Right lung (tissue), 10 donors: ENCODE measurements at places on chromosomes 12 and 14.
A peak's percentile ranks its signal among the peaks of the same experiment; 100 is the strongest.

DNA sequence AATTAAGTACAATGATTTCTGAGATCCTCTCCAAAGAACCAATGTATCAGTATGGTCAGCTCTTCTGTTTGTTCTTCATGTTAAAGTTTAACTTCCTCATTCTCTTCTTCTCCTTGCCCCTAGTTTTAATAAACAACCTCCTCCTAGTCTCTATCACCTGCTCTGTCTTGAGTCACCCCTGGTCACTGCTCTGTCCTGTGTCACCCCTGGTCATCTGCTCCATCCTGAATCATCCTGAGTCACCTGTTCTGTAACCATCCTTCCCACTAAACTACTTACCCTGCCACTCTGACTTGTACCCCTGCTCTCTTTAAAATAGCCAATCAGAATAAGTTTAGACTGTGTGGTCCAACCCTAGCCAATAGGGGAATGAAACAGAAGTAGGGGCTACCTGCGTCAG, 100.5 kb downstream of the ALG10B start:
- no peak for DNase-seq

DNA sequence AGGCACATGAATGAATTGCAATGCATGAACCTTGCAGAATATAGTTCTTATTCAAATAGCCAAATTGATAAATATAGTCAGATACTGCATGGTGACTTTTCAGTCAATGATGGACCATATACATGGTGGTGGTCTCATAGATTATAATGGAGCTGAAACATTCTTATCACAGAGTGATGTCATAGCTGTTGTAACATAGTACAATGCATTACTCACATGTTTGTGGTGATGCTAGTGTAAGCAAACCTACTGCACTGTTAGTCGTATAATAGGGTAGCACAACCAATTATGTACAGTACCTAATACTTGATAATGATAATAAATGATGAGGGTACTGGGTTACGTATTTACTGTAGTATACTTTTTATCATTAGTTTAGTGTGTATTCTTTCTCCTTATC, 280.3 kb downstream of the BCAT1 start:
- no peak for DNase-seq

- DNase-seq: no peak
Observed at GRCh38 chr12:22416801-22417200, 82.3 kb upstream of the ST8SIA1 start.

- no peak for DNase-seq
Observed at GRCh38 chr12:5588176-5588575, 156.3 kb downstream of the NTF3 start.

DNA sequence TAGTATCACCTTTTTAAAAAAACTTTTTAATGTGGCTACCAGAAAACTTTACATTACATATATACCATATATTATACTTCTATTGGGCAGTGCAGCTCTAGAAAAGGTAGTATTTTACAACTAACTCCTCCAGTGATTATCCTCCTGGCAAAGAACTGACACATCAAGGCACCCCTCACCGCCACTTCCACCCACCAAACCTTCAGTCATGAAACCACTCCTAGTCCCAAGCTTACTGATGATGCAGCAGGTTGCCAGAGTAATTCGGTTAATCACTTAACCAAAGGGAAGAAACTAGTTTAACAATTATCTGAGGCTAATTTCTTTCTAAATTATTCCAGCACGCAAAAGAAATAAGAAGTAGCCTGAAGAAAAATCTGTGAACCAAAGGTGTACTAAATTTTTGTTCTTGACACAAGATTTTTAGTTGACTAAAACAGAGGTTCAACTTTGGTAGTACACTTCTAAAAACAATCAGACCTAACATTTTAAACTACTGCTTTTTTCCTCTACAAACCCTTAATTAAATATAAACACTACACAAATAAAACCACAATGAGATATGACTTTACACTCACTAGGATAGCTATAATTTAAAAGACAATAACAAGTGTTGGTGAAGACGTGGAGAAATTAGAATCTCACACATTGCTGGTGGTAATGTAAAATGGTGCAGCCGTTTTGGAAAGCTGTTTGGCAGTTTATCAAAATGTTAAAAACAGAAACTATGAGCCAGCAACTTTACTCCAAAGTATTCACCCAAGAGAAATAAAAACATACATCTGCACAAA, 16.7 kb downstream of the SPPL3 start:
- DNase-seq: no peak

- no peak for DNase-seq
Observed at GRCh38 chr14:55946231-55946630, 172.0 kb upstream of the PELI2 start.

- no peak for DNase-seq
Observed at GRCh38 chr12:49000346-49000745, 1.2 kb upstream of the DDN start.

DNA sequence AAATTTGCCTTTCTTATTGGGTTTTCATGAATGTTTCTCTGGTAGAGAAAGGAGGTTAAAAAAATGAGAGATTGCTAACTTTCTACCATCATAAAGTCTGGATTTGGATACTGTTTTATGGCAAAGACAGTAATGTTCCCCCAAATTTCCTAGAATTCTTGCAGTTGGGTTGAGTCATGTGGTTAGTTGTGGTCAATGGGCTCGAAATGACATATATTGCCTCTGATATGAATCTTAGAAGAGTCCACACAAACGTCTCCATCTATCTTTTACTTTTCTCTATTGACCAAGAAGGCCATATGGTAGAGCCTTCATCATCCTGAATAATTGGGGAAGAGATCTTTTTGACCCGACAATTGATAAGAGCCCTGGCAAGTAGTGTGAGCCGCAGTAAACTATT, 119.5 kb upstream of the PMCH start:
- DNase-seq: no peak

GRCh38 chr12:1474574-1475153, 119.7 kb downstream of the FBXL14 start:
- peak; percentile 64 for DNase-seq

DNA sequence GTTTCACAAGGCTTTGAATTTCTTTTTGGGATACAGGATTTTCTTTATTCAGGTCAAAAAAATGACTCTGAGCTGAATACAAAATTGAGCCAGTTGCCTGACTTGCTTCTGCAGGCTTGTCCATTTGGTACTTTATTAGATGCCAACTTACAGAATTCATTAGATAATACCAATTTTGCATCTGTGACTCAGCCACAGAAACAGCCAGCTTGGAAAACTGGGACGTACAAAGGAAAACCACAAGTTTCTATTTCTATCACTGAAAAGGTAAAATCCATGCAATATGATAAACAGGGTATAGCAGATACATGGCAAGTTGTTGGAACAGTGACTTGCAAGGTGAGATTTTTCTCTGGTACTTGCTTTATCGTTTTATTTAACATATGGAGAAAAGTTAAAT, 5.8 kb downstream of the AP5M1 start:
- no peak for DNase-seq

- no peak for DNase-seq
Observed at GRCh38 chr12:68918960-68919359, 14.0 kb downstream of the CPM start.

DNA sequence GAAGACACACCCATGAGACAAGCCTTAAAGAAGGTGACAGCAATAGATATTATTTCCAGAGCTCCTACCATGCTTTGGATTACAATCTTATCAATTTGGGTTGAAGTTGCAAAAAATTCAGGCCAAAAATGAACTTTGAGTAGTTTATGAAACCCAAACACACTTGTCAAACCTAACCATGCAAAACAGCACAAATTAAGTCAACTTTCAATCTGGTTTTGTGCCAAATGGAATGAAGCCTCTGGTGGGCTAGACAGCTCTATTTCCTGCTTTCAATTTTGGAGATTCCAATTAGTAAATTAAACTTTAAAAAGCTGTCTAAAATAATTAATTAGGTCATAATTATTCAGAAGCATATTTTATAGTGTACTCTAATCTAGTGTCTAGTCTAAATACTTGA, 203.4 kb downstream of the SYT1 start:
- no peak for DNase-seq
